Activated CD8-positive, alpha-beta memory T cell treated with anti-CD3 and anti-CD28 coated beads, Interleukin-2, amount 50 U/mL, for 4 hours (primary cell): ENCODE measurements at places on chromosomes 2 and 18.

DNA sequence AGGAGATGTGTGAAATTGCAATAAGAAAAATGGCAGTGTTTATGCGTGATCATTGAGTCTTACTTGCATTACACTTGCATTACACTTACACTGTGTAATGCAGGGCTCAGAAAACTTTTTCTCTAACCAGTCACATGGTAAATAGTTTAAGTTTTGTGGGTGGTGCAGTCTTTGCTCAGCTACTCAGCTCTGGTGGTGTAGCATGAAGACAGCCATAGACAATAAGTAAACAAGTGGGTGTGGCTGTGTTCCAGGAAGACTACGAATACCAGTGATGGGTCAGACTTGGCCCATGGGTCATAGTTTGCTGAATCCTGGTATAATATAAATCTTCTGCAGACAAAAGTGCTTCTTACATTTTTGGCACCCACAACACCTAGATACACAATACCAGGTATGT, 115.6 kb upstream of the CYP1B1 start:
- no peak for DNase-seq

- DNase-seq, result no peak
These were observed 59.3 kb downstream of the COBLL1 start for GRCh38 chr2:164782323-164782722.

DNA sequence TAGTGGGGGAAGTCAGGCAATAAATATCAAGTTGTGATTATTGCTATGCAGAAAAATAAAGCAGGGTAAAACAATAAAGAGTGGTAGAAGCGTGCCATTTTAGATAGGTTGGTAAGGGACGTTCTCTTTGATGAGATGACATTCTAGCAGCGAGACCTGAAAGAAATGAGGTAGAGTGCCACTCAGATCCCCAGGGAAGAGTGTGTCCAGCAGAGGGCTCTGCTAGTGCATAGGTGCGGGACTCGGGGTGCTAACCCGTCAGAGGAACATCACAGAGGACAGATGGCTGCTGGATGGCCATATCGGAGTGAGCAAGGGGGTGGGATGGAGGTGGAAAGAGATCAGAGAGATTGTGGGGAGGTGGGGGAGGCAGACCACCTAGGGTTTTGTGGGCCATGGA, 16.3 kb upstream of the GTF2A1L start:
- no peak for DNase-seq

- DNase-seq, result no peak
These were observed 155.9 kb downstream of the TWIST2 start for GRCh38 chr2:239003624-239004273.

- DNase-seq, result no peak
These were observed 49.6 kb upstream of the BZW1 start for GRCh38 chr2:200762127-200762526.

DNA sequence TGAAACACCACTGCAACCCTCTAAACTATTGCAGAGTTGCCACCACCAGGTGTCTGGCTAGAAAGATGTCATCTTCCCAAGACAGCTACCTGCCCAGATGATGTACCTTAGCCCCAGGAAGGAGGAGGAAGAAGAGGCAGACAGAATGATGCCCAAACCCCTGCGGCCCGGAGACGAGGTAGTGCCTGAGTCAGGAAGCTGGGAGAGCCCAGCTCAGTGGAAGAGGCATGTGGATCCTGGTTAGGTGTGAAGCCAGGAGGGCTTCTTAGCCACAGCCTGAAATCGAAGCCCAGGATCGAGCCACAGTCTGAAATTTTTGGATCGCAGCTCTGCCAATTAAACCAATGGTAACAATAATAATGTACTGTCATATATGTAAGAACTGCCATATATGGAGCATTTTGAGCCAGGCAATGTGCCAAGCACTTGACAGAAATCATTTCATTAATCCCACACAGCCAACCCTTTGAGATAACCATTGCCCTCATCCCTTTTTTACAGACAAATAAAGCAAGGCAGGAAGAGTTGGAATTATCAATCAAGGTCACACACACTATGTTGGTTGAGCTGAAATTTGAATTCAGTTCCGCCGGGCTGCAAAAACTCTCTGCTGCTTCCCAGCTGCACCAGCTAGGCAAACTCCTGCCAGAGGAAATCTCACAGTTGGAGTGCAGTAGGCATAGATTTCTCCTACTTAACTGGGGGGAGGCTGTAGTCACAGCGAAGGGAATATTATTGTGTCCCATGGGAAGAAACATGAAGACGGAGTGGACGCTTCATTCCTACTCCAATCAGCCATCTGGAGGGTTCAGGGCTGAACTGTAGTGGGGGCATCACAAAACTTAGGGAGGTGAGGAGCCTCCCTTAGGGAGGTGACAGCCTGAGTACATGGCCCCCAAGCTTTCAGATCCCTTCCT, 19.4 kb upstream of the CYP1B1 start:
- DNase-seq, result no peak
